Amniotic epithelial cell (primary cell): ENCODE measurements at places on chromosomes 3 and 15.

- DNase-seq, result peak; percentile 72
These were observed 1.1 kb upstream of the EPHA6 start for GRCh38 chr3:96813134-96813819.

GRCh38 chr3:165254812-165255211, 58.6 kb upstream of the SLITRK3 start:
- DNase-seq, result peak; percentile 76

- peak; percentile 51 for DNase-seq
These were observed 89.2 kb downstream of the FBN1 start for GRCh38 chr15:48556159-48556897.

- DNase-seq, result no peak
These were observed 6.8 kb downstream of the GCNT3 start for GRCh38 chr15:59618406-59618805.

GRCh38 chr15:76999996-77000395, 5.1 kb downstream of the PSTPIP1 start:
- no peak for DNase-seq

- peak; percentile 98 for DNase-seq
These were observed at the start of gene CCDC80 for GRCh38 chr3:112640930-112641801. Gene CCDC80 (minus strand): TSS chr3:112641143. CDS start chr3:112639905, 1,238 bp downstream.

GRCh38 chr3:48528048-48528447, 24.1 kb upstream of the SHISA5 start:
- no peak for DNase-seq

GRCh38 chr15:80536231-80536630, 132.0 kb downstream of the ARNT2 start:
- DNase-seq, result no peak

DNA sequence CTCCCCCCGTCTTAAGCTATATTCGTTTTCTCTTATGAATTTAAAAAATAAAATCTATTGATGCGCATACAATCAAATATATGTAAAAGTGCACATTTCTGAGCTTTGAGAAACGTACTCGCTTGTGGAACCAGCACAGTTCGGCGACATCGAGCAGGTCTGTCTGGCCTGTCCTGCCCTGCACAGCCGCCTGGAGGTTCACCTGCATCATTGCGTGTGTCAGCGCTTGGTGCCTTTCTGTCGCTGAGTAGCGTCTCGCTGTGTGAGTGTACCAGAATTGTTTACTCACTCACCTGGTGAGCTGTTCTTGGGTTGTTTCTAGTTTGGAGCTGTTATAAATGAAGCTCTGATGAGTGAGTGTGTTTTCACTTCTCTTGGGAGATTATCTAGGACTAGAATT, 104.0 kb downstream of the VGLL4 start:
- DNase-seq, result no peak
